ENCODE measurements at places on chromosomes 6 and 20.

GRCh38 chr20:60228255-60228654, 270.0 kb downstream of the CDH26 start:
- DNase-seq = no peak

DNA sequence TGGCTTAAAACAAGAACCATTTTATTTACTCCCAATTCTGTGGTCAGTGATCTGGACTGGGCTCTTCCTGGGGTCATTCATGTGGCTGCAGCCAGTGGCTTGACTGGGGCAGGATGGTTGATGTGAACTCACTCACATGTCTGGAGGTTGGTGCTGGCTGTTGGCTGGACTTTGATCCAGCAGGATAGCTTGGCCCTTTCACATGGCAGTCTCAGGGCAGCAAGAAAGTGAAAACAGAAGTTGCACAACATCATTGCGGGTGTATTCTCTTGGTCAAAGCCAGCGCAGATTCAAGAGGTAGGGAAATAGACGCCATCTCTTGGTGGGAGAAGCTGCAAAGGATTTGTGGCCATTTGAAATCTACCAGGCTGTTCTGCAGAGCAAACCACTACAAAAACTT, 77.2 kb downstream of the MDGA1 start:
- no peak for DNase-seq

DNA sequence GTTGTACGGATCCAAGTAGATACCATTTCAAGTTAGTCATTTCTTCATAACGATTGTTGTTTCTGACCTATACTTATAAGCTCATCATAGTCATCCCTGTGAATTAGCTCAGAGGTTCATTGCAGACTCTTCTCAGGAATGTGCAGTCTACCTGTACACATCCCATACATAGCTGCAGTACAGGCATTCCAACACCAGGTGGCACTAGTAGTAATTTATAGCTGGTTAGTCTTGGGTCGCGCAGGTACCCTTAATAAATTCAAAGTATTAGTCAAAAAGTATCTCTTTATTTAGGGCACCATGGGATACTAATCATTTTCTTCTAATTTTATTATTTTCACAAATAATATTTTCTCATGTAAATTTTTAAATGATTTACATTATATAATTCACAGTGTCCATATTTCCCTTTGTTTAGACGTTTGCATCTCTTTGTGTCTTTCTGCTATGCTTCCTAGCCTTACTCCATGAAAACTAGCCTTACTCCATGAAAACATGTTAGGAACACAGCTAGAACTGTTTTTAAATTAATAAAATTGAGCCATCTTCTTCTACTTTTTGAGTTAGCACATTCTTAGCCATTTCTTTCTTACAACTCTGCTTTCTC, 128.6 kb upstream of the FAM83B start:
- DNase-seq = peak; percentile 22

DNA sequence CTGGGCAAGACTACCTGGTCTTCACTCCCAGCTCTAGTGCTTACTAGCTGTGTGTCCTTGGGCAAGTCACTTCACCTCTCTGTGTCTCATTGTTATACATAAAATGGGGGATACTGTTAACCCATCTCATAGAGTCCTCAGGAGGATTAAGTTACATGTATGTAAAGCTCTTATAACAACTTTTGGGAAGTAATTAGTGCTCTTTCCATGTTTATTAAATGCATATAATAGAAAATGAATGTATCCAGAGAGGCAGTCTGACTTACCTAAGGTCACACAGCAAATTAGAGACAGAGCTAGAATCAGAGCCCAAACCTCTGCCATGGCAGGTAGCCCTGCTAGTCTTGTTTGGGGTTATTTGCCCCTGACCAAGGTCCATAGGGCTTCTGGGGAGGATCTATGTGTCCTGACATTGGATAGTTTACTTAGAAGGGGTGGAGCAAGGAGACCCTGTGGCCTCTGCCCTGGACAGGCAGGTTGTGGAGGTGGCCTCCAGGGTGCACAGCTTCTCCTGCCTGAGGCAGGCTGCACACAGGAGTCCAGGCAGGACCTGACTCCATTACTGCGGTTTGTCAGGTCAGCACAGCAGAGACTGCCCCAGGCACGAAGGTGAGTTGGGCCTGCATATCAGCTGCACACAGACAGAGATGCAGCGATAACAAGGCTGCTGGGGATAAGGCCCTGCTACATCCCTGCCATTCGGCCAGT, 8.4 kb upstream of the MAPK13 start:
- no peak for DNase-seq

DNA sequence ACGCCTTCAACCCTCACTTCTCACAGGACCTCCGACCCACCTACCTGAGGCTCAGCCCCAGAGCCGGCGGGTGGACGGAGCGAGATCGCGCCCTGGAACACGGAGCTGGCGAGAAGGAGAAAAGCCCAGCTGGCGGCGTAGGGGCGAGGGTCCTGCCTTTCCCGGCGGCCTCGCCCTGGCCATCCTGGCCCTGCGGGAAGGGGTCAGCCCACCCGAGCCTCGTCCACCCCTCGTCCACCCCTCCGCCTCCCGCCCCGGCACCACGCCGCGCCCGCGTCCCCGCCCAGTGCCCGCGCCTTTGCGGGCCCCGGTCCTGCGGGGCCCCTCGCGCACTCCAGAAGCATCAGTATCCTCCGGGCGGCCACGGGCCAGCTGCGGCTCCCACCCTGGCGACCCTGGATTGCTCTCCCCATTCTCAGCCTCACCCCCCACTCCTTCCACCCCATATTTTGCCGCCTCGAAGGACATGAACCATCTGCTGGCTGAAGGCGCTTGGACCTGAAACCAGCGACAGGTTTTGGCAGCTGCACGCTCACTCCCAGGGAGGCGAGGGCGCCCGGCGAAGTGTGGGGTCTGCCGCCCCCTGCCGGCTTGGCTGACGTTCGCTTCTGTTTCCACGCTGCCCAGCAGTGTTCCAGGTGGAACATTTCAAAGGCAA, 65.1 kb downstream of the PLG start:
- peak; percentile 50 for DNase-seq

- DNase-seq = no peak
Observed at GRCh38 chr6:70413992-70414494, 735 bp downstream of the FAM135A start.

DNA sequence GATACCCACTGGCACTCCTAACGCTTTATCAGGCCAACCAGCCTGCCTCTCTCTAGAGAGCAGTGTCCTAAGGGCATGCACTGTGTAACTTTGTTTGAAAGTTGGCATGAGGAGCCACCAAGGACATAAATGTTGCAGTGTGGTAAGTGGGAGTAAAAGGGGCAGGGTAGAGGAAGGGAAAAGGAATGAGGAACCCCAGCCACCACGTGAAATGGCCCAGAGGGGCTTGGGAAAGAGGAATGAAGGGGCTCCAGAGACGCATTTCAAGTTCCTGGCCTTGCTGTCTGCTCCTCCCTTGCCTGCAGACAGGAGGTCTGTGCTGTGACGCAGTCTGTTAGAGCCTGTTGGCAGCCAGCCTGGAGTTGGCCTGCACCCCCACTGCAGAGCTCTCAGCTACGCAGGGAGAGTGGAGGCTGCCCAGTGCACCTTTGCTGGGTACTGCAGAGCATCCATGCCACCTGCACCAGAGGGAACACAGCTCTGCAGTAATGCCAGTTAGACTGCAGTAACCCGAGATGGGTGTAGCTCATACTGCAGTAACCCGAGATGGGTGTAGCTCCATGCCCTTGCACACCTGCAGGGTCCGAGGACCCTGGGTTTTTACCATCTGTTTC, 86.8 kb upstream of the SNAP25 start:
- DNase-seq = no peak

DNA sequence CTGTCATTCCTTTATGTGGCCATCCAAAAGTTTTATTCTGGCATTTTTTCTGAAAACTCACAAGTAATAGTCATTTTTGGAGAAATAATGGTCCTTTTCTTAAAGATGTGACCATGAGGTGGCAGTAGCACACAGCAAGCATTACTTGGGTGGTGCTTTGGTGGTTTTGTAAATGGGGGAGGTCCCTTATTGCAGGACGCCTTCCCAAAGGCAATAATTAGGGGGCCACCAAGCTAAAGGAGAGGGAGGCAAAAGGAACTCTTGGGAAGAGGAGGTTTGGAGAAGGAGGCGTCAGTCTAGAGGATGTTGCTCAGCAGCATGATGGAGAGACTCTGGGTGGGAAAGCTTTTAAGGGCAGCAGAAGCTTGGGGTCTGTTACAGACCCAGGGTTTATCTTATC, 422.6 kb upstream of the MMS22L start:
- no peak for DNase-seq

DNA sequence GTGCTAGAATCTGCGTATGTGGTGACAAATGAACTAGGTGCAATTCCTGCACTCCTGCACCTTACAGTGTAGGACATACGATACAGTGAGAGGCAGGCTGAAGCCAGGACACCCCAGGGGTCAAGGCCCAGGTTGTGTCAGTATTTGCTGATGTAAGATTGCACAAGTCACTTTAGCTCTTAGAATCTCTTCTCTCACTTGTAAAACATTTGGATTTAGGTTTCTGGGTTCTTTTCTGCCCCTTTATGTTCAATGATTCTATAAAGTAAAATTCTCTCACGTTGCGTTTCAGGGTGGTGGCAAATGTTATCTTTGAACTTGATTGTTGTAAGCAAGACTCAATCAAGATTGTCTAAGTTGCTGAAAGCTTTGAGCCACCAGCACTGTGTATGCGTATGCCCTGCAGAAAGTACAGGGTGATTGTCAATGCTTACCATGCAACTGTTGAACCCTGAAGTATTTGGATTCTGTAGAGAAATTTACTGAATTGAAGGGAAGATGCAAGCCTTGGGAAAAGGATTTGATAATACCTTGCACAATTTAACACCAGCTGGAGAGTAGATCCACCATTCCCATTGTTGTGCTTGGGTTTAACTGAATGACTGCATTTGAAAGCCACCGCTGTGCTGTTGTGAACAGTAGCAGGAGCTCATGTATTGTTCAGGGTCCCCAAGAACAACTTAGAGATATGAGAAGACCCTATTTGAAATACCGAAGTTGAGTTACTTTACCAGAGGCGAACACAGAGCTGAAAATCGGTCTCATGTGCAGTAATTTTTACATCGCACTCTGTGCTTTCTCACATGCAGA, 106.1 kb upstream of the CITED2 start:
- DNase-seq = no peak

DNA sequence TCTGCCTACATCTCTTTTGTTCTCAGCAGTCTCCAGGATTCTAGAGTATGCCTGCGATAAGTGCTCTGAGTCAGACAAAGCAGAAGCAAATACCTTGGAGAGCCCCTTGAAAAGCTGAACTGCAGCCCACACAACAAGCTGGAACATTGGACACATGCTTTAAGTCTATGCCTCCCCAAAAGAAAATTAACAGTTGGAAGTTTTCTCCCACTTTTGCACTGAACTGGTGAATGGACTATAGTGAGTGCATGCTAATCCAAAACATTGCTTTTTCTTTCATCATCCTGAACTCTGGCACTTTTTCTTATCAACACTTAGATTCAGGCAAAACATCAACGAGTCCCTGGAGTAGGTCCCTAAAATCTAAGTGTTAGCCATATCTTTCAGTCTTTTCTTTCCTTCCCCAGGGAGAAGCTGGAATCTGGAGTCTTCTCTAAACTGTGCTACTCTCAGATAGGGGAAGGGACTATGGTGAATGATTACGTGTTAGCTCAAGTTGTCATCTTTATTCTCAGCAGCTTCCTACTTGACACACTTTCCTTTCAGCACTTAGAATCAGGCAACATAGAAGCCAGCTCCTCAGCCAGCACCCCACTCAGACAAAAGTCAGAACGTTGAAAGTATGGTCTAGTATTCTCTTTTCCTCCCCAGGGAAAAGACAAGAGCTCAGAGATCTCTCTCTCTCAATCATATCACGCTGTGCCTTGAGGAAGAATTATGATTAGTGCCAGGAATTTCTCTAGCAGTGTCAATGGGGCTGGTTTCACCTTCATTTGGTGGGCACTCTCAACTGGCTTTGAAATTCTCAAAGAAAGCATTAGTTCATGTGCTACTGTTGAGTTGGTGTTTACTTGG, 811.0 kb upstream of the GJE1 start:
- DNase-seq = no peak

DNA sequence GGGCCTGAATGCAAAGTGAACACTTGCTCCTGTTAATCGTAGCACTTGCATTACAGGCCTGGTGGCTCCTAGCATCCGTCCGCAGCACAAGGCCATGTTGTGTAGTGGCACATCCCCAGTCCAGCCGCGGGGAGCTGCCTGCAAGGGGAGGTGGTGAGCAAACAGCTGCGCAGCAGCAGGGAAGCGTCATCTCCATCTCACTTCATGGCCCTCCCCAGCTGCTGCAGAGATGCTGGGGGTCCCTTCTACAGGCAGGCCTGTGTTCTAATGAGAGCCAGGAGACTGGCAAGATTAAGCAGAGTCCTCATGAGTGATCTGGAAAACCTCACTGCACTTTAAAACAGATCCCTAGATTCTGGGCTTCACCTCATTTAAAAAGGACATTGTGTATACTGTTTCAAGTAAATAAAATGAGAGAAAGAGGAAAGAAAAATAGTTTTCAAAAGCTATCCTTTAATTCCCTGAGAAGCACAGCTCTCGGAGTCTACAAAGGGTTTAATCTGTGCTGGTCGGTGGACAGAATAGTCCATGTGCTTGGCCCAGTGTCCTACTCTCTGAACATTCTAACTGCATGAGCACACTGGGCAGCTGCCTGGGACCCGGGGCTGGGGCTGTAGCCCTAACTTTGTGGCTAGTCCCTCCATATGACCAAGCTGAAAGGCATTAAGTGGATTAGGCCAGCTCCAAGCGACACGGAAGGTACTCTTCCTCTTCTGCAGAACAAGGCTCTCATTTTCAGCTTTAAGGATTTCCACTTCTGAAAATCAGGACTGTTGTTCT, 125.8 kb downstream of the LY86 start:
- no peak for DNase-seq

DNA sequence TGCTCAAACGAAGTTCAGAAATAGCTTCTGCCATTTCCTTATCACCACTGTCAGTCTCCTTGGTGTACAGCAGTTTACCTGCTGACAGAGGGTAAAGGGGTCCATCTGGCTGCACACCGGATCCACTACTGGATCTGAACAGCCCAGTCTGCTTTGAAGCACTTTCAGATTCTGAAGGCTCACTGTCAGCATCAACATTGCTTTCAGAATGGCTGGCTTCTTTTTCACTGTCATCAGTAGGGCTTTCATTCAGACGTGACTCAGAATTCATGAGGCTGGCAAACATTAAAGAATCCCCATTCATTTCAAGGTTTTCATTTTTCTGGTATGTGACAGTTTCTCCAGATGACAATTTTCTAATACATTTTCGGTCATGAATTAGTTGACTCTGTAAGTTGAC, 21.0 kb upstream of the PNISR start:
- no peak for DNase-seq

GRCh38 chr20:19688031-19688806, 69.8 kb upstream of the RIN2 start:
- no peak for DNase-seq

- no peak for DNase-seq
Observed at GRCh38 chr6:158938811-158939254, 61.2 kb downstream of the RSPH3 start.

DNA sequence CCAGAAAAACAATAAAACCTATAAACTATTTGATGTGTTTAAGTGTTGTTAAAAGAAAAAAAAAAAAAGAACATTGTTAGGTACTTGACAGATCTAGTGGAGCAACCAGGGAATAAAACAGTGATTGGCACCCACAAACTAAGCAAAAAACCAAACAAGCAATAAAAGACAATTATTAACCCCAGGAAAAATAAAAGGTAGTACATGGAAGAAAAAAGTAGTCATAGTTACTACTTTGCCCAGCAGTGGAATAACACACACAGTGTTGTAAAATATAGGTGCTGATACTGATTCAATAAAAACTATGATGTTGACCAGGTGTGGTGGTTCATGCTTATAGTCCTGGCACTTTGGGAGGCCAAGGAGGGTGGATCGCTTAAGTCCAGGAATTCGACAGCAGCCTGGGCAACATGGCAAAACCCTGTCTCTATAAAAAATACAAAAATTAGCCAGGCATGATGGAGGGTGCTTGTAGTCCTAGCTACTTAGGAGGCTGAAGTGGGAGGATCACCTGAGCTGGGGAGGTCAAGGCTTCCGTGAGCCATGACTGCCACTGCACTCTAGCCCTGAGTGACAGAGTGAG, 43.9 kb downstream of the PIGU start:
- DNase-seq = no peak
